Bladder microvascular endothelial cell (primary cell): ENCODE measurements at places on chromosomes 2 and 18. TPM values are rescaled to one million over a fixed set of nuclear protein-coding genes. Genes with fewer than 3 reads are reported as not detected.

The DHRS9 gene
- 0.13 TPM in 1 of 2 replicates, not detected in the other for total RNA-seq

The SYT4 gene
- not detected in 2 replicates for total RNA-seq

The PMAIP1 gene
- total RNA-seq, result 9.9 and 22.8 TPM in 2 replicates

The SPIRE1 gene
- total RNA-seq, result 12.8 and 20.1 TPM in 2 replicates

The SPHKAP gene
- not detected in 2 replicates for total RNA-seq

The AMER3 gene
- total RNA-seq, result not detected in 2 replicates

The SGPP2 gene
- total RNA-seq, result not detected in 2 replicates

The GFPT1 gene
- total RNA-seq, result 14.9 and 32.3 TPM in 2 replicates

The CIDEA gene
- total RNA-seq, result 0.19 and 1.5 TPM in 2 replicates

The GALNT13 gene
- total RNA-seq, result under 0.01 and 0.06 TPM in 2 replicates

The SLC14A1 gene
- 0.13 and 0.32 TPM in 2 replicates for total RNA-seq

The PID1 gene
- total RNA-seq, result 0.16 and 0.76 TPM in 2 replicates

The B4GALT6 gene
- total RNA-seq, result 1.9 and 7.0 TPM in 2 replicates

The GALR1 gene
- total RNA-seq, result not detected in 2 replicates

The SCG2 gene
- total RNA-seq, result 0.38 TPM in 1 of 2 replicates, not detected in the other

The YIPF4 gene
- total RNA-seq, result 9.1 and 21.0 TPM in 2 replicates

The ZNG1B gene
- total RNA-seq, result 21.9 and 60.9 TPM in 2 replicates

The GPBAR1 gene
- total RNA-seq, result 0.06 and 0.16 TPM in 2 replicates

The MARCHF4 gene
- 3.2 and 5.7 TPM in 2 replicates for total RNA-seq

The DYNAP gene
- not detected in 2 replicates for total RNA-seq

The MRPL30 gene
- total RNA-seq, result 23.3 and 32.9 TPM in 2 replicates

The RAX gene
- not detected in 2 replicates for total RNA-seq

The FOXI3 gene
- not detected in 2 replicates for total RNA-seq

The MFSD2B gene
- total RNA-seq, result 0.25 TPM in 1 of 2 replicates, not detected in the other

The KCNIP3 gene
- under 0.01 and 0.06 TPM in 2 replicates for total RNA-seq

The DSG4 gene
- not detected in 2 replicates for total RNA-seq

The BOK gene
- 34.8 and 102 TPM in 2 replicates for total RNA-seq
